ENCODE measurements at places on chromosomes 1 and 21.

GRCh38 chr1:44631333-44631646, 43.0 kb downstream of the TMEM53 start:
- DNase-seq: no peak

DNA sequence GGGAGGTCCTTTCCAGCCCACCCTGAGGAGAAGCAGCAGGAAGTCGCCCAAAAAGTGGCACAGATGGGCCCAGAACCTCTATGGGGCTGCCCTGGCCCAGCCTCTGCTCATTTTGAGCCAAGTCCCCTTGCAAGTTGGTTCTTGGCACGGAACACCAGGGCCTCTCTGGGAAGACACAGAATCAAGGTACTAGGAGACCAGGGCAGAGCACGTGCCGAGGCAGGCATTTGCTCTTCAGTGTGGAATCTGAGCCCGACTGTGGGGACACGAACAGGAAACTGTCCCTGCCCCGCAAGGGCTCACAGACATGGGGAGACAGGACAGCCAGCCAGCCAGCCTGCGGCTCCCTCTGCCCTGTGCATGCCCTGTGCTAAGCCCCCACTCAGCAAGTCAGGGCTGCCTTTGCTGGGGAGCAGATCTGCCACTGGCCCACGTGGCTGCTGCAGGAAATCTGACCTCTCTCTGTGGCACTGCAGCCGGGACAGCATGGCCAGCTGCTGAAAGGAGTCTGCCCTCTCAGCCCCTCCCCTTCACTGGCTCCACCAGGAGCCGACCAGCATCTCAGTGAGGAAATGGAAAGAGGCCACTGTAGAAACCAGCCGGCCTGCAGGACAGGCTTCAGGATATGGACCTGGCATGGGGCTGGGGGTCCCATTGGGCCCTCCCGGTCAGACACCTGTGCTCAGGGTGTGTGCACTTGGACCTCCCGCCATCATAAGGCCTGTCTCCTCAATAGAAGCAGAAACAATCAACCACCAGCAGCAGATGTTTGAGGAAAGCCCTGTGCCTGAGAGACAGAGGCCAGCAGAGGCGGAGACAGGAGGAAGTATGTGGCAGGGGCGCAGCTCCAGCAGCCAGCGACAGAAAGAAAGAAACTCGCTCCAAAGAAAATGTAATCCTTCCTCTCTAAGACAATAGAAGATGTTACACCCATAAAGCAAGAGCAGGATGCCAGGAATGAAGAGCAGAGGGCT, 3.7 kb downstream of the ARHGEF16 start:
- DNase-seq: no peak

DNA sequence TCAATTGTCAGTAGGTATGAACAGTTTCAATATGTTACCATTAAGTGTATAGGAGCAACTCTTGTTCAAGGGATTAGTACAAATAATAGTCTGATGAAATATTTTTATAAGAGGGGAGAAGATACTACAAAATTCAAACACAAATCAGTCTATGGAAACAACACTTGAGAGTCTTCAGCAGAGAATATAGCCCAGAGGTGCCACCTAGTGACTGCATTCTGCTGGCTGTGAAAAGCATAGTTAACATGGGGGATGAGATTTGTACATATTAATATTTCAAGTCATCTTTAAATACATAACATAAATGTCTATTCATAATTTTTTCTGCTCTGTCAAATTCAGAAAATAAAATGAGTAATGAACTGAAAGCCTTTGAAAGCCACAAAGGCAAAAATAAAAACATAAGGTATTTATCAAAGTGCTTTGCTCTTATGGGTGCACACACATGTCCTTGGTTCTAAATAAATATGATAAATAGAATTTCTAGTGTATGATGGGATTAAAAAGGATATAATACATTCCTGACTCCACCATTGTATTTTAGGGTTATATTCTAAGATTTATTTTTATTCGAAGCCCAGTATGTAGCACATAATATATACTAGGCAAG, 440.9 kb upstream of the ZRANB2 start:
- peak; percentile 33 for DNase-seq

DNA sequence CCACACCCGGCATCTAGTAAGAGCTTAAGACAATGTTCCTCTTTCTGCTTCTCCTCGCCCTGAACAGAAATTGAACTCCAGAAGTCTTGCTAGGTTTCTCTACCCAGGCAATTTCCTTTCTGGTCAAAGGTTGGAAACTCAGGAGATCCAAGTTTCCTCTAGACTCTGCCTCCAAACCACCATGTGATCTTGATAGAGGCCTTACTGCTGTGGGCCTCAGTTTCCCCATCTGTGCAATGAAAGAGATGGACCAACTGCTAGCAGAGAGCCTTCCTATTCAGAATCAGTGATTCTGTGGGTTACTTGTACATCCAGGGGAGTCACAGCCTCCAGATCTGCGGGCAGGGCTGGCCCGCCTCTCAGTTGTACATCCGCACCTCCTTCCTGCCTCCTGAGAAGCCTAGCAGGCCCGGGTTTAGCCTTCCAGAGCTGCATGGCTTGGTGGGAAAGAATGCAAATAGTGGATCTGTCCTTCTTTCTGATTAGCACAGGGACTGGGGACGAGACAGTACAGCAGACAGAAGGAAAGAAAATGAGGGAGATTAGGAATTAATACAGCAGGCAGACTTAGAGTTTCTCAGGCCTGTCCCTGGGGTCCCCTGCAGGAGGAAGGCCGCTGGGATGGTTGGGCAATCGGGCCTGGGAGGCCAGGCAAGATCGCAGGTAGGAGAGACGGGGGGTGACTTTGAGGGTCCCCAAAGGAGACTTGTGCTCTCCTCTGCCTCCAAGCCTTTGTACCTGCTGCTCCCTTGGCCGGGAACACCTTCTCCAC, 83.9 kb downstream of the PAX7 start:
- no peak for DNase-seq

DNA sequence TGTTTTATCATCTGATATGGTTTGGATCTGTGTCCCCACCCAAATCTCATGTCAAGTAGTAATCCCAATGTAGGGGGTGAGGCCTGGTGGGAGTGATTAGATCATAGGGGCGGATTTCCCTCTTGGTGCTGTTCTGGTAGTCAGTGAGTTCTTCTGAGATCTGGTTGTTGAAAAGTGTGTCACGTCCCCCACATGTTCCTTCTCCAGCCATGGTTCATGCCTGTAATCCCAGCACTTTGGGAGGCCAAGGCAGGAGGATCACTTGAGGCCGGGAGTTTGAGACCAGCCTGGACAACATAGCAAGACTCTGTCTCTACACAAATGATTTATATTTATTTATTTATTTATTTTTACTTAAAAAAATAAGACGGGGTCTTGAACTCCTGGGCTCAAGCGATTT, 30.8 kb upstream of the EDARADD start:
- no peak for DNase-seq

DNA sequence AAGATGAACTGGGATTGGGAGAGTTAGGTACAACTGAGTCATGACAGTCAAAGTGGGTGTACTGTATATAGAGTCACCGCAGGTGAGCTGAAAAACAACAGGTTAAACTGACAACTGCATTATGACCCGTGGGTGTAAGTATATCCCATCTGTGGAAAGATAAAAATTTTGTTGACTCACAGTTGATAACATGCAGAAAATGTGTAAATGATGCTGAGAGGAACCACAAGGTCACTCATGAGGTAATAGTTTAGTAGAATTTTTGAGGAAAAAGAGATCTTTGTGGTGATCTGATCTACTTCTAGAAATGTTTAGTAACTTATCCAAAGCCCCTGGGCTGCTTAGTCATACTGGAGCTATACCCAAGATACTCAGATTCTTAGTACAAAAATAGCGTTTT, 838 bp downstream of the OR2C3 start:
- no peak for DNase-seq

DNA sequence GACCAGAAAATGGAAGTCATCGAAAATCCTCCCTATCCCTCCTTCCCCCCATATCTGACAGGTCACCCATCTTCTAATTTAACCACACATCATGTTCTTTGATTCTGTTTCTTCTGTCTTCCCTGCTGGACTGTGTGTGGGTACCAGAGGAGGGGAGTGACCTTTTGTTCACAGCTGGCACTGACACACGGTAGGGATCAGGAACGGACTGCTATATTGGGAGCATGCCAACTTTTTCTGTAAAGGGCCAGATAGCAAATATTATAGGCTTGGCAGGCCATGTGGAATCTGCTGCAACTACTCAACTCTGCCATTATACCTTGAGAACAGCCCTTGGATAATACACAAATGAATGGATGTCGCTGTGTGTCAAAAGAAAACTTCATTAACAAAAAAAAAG, 7.5 kb upstream of the TOMM20 start:
- DNase-seq: no peak

- no peak for DNase-seq
These were observed 61.8 kb upstream of the IFNLR1 start for GRCh38 chr1:24248859-24249258.

DNA sequence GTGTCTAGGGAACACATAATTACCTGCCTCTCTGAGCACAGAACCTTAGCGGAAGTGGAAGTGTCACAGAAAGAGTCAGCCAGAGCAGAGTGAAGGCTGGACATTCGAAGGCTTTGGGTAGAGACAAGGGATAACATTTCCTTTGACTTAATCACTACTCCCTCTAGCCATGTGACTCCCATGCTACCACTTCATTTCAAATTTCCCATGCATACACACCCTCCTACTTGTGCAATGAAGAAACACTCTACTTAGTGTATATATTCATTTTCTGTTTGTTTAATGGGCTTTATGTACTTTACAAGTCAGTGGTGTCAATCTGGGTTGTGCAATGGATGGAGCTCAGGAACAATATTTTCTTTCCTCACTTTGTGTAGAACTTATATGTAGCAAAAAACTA, 6.9 kb downstream of the ANKRD35 start:
- peak; percentile 18 for DNase-seq

DNA sequence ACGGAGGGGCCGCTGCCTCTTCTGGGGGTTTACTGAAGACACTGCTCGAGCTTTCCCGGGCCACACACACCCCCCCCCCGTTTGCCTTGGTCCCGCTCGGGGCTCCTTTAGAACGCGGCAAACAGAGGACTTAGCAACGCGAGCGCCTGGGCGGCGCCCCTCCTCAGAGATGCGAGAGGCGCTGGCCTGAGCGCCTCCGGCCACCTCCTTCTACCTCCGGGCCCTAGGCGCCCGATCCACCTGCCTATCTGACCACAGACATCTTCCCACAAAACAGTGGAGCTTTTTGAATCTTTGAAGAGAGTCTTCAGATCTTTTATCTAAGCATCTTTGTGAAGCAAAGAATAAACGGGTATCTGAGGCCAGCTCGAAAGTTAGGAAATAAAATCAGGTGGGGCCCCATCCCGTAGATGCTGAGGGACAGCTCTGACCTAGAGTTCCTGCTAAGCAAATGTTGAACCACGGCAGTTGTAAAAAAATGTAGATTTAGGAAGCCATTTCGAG, 436 bp upstream of the TTLL7 start:
- peak; percentile 66 for DNase-seq

GRCh38 chr1:155127967-155128754, 485 bp downstream of the EFNA1 start:
- DNase-seq: peak; percentile 16

- no peak for DNase-seq
These were observed 426.3 kb downstream of the AGBL4 start for GRCh38 chr1:49597436-49597835.

DNA sequence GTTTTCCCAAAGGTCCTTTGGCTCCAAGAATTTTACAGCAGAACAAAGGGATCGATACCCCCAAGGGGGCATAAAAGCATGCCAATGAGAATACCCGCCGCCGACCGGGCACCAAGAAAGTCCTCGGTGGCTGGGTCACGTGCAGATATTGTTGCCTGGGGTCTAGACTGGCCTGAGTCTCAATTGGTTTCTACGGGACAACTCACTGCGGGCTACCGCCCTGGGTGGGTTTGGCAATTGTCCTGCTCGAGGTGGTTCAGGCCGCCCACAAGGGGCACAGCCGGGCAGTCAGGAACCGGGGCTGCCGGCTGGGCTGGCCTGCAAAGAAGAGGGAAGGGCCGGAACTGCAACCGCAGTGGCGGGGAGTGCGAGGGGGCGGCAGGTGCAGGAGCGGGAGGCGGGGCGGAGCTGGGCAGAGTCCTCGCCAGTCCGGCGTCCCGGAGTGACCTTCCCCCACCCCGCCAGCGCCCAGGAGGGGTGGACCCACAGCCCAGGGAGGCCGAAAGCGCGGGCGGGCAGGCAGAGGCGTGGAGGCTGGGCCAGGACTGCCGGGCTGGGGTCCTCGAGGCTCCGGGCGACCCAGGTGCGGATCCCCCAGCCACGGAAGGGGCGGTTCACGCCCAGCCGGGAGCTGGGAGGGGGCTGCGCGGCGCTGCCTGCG, 926 bp upstream of the ATP1B1 start:
- no peak for DNase-seq

GRCh38 chr1:29964718-29965533, 728.6 kb downstream of the PTPRU start:
- no peak for DNase-seq

Measured in fibroblast of villous mesenchyme (primary cell).